ENCODE measurements at places on chromosomes 4 and X. TPM values are rescaled to one million over a fixed set of nuclear protein-coding genes. Genes with fewer than 3 reads are reported as not detected.

Gene SPANXA1
- polyA plus RNA-seq = not detected

Gene CHRDL1
- 5.6 TPM for polyA plus RNA-seq

Gene PAGE1
- not detected for polyA plus RNA-seq

Gene EDA2R
- 7.0 TPM for polyA plus RNA-seq

Gene MAGEB17
- 0.53 TPM for polyA plus RNA-seq

Gene ABCG2
- polyA plus RNA-seq = 2.4 TPM
